Activated CD4-positive, alpha-beta T cell treated with anti-CD3 and anti-CD28 coated beads for 4 hours (primary cell): ENCODE measurements at places on chromosomes 7 and 10.

DNA sequence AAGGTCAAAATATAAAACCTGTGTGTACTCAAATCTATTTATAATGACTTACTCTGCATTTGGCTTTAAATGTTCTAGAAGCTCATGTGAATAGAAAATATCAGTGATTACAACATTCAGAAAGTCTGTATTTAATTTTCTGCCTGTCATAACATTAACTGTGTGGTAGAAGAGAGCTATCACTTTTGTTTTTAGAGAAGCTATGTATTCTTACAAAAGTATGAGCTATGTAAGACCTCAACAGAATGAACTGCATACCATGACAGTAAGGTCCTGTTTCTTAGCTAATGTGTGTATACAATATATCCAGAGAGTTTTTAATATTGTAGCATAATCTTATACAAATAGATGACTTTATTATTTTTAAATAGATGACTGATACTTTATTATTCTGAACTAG is 61.5 kb downstream of the PTN start:
- no peak for DNase-seq

DNA sequence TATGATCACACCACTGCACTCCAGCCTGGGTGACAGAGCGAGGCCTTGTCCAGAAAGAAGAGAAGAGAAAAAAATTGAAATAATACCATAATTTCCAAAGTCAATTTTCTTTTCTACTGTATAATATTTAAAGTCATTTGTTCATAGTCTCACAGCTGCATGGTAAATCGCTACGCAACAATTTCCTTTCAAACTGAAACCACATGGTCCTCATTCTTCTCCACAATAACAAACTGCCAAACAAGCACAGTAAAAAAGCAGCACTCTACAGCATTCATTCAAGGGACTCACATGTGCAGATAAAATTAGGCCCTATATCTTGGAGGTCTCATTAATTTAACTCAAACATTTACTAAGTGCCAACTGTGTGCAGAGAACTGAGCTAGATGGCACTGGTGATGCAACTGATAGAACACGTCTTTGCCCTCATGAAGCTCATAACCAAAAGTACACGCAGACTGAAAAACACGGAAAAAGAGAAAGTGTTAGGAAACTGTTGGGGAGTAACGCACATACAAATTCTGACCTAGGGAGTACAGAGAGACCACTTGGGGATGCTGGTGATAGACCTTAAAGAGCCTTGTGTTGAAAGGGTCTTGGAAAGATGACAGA is 68.4 kb upstream of the SRRM3 start:
- DNase-seq = no peak

DNA sequence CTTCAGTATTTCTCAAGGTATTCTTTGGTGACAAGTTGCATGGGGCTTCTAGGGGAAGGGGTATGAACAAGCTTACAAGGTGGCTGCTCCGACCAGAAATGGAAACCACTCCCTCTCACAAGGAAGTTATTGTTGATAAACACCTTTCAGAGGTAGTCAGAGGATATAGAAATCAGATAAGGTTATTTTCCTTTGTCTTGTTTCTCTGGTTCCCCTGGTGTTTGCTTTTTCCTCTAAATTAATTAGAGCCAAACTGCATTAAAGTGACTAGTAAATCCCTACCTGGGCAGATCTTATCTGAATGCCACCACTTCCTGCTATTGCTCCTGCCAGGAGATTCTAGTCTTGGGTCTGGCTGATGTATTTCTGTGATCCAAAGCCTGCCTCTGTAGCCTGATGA is 725.4 kb downstream of the INHBA start:
- DNase-seq = no peak

GRCh38 chr10:132446661-132447445 is 49.9 kb downstream of the PWWP2B start:
- DNase-seq = peak; percentile 62

GRCh38 chr10:17479015-17479615 is 24.7 kb upstream of the ST8SIA6 start:
- no peak for DNase-seq

DNA sequence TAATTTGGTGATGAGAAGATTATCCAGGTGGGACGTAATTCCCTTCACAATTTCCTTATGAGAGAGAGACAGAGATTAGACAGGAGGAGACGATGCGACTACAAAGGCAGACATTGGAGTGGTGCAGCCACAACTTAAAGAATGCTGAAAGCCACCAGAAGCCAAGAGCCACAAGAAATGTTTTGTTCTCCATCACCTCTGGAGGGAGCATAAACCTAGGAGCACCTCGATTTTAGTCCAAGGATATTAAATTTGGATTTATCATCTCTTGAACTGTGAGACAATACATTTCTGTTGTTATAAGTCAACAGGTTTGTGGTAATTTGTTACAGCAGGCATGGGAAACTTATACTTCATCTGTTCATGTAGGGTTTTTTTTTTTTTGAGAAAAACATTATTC is 418.9 kb downstream of the DGKB start:
- DNase-seq = no peak
